ENCODE measurements at places on chromosomes 3 and 15.

DNA sequence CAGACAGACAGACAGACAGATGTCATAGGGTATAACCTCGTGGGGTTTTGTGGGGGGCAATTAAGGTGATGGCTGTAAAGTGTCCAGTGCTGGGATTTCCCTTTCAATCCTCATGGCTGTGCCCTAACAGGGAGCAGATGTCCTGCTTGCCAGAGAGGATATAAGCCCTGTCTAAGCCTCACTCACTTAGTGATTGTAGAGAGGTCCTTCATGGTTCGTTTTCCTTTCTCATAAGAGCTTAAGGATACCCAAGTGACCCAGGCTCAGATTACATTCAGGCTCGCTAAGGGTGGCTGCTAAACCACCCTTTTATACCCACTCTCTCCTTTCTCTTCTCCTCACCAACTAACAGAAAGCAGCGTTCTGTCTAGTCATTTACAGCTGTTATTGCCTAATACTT, 19.2 kb downstream of the LYSMD2 start:
- DNase-seq: no peak

DNA sequence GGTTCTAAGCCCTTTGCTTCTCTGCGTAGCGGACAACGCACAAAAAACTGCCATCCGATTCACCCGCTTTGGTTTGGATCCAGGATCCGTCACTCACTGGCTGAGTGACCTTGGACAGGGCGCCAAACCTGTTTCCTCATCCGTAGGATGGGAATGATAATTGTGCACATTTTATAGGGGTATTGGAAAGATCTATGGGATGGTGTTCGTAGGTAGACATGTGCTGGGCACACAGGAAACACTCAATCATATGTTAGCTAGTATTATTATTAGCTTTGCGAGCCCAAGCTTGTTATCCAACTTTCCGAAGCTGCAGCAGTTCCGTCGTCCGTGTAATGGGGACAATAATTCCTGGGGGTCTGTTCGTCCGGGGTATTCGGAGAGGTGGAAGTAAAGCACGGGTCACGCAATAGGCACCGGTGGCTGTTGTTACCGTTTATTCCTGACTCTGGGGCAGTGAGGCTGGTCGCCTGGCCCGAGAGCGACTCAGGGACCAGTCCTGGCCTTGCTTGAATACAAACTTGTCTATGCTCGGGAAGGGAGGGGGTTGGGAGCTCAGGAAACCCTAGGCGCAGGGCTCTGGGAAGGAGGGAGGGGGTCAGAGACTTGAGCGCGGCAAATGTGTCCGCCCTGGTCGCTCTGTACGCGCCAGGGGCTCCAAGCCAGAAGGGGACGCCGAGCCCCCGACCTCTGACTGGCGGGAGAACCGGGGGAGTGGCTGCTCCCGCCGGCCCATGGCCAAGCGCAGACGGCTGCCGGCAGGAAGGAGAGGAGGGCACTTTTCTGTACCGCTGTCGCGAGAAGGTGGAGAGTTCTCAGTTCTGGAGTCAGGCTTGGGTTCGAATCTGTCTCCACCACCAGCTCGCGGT, 1.3 kb downstream of the SPSB4 start:
- DNase-seq: no peak

DNA sequence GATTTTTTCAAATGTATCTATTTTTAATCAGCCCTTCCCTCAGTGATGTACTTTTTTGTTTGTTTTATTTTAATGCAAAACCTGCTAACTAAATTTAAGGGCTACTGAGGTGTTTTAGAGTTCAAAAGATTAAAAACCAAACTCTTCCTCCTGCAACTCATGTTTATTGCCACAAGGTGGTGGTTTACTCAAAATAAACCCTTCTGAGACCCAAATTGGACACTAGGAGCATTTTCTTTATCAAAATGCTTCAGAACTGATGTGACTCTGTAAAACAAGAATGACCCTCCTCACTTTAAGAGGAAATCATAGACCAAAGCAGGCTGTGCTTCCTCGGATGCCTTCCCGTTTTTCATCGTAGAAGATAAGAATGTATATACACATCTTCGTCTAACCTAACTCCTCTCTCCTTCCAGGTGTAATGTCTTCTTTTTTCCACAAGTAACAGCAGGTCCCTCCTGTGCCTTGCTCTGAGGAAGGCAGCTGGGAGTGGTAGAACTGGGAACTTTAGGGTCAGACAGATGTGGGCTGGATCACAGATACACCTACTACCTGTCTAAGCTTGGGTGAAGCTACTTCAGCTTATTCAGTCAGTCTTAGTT, 2.9 kb upstream of the NME9 start:
- no peak for DNase-seq

DNA sequence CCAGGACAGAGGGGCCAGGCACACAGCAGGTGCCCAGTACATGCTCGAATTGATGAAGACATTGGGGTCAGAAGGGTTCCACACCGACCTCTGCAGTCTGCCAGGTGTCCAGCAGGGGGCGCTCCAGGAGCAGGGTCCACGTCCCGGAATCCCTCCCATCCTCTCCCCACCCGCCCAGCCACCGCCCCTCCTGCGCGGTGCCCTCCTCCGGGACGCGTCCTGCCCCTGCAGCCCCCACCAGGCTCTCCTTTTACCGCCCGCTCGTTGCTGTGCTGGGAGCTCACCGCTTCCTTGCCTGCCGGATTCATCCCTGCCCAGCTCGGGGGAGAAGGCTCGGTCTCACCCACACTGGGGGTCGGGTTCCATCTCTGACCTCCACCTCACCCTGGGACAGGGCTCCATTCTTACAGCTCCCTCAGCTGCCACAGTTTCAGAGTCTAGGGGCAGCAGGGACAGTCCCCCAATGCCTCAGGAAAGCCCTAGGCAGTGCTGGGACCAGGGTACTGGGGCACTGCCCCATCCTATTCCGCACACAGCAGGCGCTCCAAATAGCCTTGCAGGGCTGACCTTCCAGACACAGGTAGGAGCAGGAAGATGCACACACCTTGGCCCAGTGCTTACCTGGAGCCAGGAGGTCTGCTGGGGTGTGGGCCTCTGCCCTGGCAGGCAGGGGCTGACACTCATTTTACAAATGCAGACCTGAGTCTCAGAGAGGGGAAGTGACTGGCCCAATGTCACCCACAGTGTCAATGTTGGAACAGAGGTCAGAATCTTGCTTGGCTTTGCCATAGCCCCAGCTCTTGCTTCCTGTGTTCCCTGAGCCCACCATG, 31.0 kb downstream of the GRIP2 start:
- DNase-seq: no peak
